ENCODE measurements at places on chromosomes 11 and 22.

DNA sequence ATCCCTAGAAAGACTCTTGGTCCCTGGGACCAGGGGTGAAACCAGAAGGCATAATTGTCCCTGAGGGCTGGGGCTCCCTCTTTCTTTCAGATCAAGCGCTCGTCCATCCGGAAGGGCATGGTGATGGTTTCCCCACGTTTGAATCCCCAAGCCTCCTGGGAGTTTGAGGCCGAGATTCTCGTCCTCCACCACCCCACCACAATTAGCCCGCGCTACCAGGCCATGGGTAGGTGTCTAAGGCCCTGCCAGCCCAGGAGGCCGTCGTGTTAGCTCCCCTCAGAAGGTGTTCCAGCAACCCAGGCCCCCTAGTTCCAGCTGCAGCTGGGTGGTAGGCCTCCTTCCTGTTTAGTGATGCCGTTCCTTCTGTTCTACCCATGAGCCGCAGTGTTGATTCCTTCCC lies 21.4 kb downstream of the GTPBP1 start:
- DNase-seq, result no peak

DNA sequence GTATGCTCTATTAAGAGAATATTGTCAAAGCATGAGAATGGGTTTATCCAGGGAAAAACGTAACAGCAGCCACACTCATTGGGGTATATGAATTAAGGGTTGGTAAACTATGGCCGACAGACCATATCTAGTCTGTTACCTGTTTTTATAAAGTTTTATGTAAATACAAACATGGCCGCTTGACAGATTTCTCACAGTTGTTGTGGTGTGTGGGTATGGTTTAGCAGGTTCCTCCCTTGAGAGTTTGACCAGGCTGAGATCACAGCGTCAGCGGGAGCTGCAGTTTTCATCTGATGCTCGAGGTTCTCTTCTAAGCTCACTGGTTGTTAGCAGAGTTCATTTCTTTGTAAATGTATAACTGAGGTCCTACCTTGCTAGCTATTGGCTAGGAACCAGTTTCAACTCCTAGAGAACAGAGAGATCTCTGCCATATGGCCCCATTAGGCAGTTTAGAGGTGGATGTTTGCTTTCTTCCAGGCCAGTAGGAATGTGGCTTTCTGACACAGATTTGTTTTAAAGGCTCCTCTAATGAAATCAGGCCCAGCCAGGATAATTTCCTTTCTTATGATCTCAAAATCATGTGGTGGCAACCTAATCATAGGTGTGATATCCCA lies 45.5 kb upstream of the GRIK4 start:
- DNase-seq, result no peak

- no peak for DNase-seq
Observed at GRCh38 chr11:77020734-77021133, 13.5 kb upstream of the B3GNT6 start.

DNA sequence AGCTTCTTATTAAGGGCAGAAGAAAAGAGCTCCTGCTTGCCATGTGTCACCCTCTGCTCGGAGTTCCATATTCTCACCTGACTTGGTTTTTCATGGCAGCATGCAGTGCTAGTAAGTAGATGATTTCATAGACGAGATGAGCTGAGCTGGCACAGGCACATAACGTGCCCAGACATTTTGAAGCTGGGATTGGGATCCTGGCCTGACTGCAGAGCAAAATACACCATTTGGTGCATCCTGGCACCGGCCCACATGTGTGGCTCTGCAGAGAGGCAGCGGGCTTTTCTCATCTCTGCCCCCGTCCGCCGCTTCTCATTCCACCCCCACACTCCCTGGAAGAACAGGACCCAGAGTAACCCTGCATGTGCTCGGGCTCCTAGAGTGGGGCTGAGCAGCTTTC lies 24.8 kb downstream of the FAM118A start:
- DNase-seq, result no peak

DNA sequence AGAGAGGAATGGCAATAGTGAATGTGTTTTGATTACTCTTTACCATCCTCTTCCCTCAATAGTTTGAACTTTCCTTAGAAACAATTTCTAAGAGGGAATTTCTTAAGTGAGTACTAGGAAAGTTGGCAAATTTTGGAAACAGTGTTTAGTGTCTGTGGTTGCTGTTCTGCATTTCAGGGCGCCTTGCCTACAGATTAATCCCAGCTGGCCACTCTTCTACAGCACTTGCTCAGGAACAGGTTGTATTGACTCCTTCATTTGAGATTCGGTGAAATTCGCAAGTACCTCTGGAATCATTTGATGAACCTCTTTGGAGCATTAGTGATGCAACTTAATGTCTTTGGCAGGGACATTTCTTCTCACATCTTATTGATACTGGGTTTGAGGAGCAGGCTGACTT lies 28.3 kb downstream of the JAM3 start:
- no peak for DNase-seq

DNA sequence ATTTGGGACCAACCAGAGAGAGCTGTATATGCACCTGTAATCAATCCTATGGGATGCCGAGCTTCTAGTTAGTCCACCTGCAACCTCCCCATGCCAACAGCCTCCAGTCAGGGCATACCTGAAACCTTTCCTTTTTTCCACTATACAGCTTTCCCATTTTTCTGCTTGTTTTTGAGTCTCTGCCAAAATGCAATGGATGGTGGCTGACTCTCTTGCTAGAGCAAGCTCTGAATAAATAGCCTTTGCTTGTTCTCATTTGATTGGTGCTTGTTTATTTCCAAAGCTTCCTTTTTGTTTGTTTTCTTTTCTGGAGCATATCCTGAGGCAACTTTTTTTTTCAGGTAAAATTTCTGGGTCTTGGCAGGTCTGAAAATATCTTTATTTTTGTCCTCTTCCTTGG lies 58.0 kb upstream of the PLET1 start:
- DNase-seq, result no peak

DNA sequence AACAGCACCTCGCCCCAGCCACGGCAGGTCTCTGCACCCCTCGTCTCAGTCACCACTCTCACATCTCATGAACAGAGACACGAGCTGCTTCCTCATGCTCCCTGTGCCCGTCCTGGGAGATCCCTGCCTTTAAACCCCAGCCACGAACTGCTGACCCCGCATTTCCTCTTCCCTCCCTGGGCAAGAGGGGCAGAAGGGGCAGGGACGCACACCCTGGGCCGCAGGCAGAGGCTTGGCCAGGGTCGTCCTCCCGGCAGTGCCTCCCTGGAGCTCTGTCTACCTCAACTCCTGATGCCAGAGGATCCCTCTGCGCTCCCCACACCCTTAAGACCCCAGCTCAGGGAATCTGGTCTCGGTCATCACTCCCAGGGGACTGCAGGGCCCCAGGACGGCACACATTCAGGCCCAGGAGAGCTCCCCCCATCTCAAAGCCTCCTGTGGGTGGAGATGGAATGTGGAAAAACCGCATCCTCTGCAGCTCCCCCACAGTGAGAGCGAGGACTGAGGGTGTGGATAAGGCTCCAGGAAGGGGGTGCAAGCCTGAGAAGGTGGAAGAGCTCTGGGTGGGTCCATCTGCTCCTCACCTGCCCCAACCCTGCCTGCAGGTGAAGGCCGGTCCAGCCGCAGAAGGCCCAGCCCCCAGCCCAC lies 1.2 kb downstream of the BID start:
- DNase-seq, result no peak

- DNase-seq, result no peak
Observed at GRCh38 chr22:41991111-41991510, 7.5 kb upstream of the WBP2NL start.

DNA sequence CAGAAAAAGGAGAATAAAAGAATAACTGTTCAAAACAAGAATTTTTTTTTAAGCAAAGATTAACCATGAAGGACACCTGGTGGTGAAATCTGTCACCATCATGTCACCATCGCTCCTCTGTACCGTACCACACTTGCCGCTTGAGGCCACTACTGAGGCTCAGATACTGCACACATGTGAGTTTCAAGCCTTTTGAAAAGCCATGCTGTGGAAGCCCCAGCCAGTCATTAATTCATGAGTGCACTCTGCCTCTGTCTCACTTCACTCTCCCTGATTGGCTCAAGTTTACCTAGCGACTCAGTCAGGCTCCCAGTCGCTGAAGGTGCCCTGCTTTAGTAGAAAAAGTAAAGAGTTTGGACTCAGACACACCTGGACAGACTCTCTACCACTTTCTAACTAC lies 6.6 kb upstream of the MS4A12 start:
- no peak for DNase-seq

DNA sequence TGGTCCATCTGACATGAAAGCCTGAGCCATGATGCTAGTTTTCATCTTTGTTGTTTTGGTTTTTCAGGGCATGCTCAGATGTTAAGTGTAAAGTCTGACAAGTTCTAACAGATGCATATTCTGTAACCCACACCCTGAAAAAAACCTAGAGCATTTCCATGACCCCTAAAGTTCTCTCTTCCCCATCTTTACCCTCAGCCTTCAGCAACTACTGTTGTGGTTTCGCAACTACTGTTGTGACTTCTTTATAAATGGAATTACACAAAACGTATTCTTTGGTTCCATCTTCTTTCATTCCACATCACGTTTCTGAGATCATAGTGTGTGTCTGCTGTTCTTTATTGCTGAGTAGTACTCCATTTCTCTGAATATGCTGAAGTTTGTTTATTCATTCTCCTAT lies 65.1 kb upstream of the LDLRAD3 start:
- DNase-seq, result no peak

- DNase-seq, result peak; percentile 72
Observed at GRCh38 chr11:43943931-43944751, 1.7 kb downstream of the C11orf96 start.

DNA sequence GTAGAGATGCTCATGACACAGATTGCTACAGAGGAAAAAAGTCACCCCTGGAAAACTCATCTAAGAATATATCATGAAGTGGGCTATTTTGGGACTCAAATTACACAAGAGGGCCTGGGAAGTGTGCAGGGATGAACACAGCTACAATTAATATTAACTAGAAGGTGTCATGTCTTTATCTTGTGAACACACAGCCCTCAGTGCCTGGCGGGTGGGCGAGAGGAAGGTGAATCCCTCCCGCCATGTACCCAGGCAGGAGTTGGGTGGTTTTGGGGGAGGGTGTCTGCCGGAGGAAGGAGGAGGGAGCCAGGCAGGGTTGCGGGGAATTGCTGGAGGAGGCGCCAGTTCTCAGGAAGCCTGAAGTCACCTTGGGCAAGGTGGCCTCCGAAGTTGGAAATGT lies 5.1 kb upstream of the FAM83F start:
- DNase-seq, result no peak

DNA sequence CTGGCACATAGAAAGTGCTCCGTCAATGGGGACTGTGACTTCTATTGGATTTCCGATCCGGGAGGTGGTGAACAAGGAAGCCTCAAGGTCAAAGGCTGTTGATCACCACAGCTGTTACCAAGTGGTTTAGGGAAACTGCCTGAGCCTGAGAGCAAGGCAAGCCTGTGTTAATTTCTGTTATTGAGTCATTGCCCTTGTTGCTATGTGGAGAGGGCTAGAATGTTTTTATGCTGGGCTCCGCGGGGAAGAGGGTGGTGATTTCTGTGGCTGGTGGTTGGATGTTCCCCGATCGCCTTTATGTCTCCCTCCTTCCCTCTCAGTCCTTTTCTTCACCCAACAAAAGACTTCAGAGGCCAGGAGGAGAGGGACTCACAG lies 108.5 kb upstream of the ALX4 start:
- no peak for DNase-seq

DNA sequence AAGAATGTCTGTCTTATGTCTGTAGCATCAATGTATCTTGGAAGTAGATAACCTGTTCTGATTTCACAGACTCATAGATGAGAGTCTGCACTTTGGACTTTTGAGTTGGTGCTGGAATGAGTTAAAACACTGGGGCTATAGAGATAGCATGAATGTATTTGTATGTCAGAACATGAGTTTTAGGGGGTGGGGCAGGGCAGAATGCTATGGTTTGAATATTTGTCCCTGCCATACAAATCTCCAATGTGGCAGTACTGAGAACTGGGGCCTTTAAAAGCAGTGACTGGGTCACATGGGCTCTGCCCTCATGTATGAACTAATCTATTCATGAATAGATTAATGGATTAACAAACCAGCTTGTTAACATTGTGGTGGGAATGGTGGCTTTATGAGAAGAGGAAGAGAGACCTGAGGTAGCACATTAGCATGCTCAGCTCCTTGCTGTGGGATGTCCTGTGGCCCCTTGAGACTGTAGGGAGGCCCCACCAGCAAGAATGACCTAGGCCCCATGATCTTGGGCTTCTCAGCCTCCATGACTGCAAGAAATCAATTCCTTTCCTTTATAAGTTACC lies 15.5 kb upstream of the OR52K1 start:
- DNase-seq, result no peak

DNA sequence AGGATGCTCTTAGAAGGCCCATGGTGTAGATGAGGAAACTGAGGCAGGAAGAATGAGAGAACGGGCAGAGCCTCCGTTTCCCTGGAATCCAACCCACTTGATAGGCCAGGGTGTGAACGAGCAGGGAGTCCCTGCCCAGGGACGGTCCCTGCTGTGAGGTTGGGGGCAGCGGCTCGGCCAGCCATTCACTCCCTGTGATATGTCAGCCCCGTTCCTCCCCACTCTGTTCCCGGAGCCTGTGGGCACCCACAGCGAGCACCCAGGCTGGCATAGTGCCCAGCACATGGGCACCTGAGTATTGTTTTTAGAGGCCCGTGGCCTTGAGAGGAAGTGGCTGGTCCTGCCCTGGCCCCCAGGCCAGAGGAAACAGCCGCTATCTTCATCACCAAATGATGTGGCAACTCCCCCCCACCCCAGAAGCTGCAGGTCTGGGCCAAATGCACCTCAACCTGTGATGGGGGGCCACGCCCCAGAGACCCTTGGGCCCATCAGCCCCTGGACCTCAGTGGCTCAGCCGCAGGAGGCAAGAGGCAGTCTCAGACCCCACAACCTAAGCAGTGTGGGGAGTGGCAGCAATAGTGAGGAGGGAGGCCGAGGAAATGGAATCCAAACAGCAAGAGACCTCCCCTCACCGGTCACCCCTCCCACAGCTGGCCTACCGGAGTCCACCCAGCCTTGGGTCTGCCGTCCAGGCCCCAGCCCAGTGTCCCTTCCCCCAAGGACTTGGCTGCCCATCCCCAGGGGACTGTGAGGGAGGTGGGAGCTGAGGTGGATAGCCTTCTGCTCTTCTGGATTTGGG lies 2.1 kb downstream of the ALDH3B1 start:
- DNase-seq, result no peak

DNA sequence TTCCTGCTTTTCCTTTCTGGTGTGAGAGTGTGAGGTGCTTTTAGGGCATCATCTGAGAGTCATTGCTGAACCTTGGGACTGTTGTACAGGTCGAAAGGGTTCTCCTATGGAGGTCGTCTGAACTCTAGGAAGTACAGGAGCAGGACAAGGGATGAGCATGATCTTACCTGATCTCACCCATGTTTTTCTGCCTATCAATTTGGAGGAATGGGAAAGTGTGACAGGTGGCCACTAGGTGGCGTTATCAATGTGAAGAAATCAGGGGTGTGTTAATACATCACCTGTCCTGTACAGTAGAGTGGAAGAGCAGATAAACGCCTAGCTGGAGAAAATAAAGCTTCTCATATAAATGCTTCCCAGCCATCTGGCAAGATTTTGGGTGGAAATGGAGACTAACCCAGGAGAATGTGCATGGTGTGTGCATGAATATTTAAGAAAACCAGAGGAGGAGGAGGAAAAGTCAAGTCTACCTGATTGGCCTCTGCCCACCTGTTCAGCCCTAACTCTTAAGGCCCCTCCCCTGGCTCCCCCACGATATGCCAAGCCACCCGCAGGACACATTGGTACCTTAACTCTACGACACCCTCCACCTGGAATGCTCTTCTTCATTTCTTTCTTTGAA lies 72.0 kb upstream of the NARS2 start:
- peak; percentile 62 for DNase-seq

Measured in activated naive CD4-positive, alpha-beta T cell treated with anti-CD3 and anti-CD28 coated beads, Interleukin-2, amount 50 U/mL, for 72 hours (primary cell).